ENCODE measurements at places on chromosomes 11 and 22.

- no peak for DNase-seq
These were observed 12.3 kb upstream of the TUB start for GRCh38 chr11:8068605-8069221.

DNA sequence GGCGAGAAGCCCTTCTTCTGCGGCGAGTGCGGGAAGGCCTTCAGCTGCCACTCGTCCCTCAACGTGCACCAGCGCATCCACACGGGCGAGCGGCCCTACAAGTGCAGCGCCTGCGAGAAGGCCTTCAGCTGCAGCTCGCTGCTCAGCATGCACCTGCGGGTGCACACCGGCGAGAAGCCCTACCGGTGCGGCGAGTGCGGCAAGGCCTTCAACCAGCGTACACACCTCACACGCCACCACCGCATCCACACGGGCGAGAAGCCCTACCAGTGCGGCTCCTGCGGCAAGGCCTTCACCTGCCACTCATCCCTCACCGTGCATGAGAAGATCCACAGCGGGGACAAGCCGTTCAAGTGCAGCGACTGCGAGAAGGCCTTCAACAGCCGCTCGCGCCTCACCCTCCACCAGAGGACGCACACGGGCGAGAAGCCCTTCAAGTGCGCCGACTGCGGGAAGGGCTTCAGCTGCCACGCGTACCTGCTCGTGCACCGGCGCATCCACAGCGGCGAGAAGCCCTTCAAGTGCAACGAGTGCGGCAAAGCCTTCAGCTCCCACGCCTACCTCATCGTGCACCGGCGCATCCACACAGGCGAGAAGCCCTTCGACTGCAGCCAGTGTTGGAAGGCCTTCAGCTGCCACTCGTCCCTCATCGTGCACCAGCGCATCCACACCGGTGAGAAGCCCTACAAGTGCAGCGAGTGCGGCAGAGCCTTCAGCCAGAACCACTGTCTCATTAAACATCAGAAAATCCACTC, 12.2 kb downstream of the ZNF74 start:
- DNase-seq, result no peak

DNA sequence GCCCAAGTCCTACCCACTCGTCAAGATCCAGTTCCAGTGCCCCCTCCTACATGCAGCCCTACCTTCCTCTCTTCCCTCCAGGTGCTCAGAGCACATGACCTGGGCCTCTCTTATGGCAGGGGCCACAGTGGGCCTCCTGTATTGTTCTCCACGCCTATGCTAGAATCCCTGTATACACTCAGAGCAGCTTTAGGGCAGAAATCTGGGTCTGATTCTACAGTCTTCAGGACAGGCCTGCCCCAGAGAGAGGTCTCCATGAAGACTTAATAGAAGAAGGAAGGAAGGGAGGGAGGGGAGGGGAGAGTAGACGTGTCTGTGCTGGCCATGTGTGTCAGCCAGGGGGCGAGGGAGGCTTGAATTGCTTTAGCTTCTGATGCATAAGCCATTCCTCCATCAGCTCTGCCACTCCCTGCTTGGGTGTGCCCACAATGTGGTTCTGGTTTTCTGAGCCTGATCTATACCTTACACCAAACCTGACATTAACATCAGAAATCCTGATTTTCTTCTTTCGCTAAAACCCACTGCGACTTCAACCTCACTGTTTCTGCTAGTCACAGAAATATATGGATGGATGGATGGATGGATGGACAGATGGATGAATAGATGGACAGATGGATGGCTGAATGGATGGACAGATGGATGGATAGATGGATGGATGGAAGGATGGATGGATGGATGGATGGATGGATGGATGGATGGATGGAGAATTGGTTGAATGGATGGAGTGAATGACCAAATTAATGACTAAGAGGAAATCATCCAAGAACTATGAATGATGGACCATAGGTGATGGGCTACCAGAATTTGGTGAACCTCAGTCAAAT, 56.6 kb upstream of the PRDM11 start:
- no peak for DNase-seq

DNA sequence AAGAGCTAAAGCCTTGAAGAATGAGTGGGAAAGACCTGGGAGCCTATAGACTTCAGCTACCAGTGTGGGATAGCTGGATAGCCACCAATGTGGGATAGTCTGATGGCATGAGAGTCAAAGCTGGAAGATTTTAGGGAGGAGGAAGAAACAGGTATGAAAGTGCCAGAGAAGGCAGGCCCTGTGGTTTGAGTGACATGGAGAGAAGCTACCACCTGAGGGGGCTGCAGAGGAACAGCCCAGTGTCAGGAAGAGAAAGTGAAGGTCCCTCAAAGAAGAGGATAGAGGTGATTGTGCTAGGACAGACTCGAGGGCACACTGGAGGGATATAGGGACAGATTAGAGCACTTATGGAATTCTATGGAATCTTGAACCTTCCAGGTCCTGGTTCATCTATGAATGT, 23.1 kb upstream of the PAX6 start:
- no peak for DNase-seq

- no peak for DNase-seq
These were observed 499 bp downstream of the ATL3 start for GRCh38 chr11:63670433-63671321.

GRCh38 chr11:35144136-35144741, 5.3 kb downstream of the CD44 start:
- no peak for DNase-seq

DNA sequence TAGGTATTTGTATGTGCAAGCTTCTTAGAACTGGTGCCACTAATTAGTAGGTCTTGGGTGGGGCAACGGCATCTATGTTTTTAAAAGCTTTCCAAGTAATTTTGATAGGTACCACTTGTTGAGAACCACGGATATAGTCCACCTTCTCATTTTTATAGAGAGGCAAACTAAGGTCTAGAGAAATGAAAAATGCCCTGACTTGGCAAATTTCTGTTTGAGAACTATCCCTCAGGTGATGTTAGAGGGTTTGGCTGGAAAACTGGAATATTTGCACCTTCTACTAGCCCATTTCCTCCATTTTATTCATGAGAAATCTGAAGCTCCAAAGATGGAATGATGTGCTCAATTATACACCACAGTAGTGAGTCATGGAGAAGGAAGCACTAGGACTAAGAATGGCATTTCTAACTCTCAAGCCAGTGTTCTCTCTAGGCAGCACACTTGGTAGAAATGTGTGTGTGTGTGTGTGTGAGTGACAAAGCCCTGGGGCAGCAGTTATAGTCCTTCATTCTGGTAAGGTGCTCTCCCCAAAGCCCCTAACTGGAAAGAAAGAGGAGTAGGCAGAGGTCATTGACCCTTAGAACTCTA, 1.8 kb upstream of the TMEM86A start:
- DNase-seq, result no peak

DNA sequence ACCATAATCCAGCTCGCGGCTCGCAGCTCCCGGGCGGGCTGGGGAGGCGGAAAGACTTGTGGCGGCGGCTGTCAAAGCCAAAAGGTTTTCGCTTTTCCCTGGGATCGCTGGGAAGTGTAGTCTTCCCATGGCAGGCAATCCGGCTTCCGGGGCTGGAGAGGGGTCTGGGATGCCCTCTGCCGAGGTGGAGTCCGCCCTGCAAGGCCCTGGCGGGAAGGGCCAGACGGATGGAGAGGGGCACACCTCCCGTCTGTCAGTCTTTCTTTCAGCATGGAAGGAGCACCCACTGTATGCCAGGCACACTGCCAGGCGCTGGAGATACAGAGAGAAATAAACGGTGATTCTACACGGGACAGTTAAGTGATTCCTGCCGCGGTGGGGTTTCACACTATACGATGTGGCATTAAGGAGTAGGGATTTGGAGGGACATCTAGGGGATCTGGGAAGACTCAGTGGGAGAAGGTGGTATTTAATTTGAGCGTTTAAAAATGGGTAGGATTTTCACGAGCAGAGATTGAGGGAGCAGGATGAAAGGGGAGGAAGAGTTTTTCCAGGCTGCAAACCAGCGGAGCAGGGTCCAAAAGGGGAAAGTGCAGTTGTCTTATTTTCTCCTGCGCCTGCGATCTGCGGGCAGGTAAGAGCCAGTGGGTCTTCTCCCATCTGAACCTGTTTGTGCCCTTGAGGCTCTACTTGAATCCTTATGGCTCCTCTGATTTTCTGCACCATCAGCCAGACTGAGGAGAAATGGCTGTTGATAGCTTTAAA, at the start of gene BACE1:
Gene BACE1 (minus strand): TSS at position 60 of the 765 bp plus-strand sequence. CDS start 461 bp downstream, outside the sequence.
- DNase-seq, result no peak

DNA sequence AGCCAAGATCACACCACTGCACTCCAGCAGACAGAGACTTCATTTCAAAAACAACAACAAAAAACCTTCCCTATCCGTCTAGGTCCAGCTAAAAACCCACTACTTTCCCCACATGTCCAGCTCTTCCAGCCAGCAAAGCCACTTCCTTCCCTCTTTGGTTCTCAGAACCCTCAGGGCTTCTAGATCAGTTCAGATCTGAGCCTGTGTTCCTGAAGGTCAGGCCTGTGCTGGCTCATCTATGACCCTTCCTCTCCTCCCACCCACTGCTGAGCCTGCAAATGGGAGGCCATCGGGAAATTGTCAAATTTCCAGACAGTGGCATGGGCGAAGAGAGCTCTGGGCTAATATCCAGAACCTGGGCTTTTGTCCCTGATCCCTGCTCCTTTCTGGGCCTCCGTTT, 37.8 kb downstream of the SLCO2B1 start:
- DNase-seq, result no peak

DNA sequence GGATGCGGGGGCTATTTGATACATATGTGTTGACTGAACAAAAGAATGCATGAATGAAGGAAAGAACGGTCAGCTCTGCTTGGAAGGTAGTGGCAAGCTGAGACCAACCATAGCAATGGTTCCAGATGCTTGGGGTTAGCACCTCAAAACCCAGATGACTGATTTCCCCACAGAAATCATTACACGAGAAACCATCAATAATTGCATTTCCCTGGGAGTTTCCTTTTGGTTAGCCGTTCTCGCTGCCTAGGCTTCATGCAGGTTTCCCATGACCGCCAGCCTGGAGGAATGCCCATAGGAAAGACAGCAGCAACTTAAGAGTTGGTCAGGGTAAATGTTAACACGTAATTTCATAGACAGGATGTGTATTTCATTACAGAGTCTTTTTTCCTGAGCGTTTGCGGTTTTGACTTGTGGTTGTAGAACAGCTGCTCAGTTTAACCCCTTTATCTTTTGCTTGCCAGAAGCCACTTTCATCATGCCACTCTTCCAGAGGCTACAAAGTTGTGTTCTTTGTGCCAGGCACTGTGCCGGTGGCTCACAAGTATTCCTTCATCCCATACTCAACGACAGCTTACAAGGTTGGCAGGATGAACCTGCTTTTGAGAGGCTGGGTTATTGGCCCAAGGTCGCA, 2.8 kb downstream of the IL17RA start:
- no peak for DNase-seq

DNA sequence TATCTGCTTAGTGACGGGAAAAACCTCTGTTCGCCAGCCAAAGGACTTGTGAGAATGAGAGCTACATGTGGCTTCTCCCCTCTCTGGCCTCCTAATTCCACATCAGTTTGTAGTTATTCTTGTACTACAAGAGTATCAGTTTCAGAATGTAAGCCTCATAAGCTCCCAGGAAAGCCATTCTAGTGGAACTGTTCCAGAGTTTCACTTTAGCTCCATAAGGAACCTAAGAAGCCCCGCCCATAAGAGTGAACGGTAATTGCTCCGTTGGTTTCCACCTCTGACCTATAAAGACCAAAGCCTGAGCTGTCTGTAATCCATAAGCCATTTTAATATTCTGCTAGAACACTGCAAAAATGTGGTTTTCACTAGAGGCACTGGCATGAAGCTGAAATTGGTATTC, 53.0 kb downstream of the SIK3 start:
- DNase-seq, result no peak

DNA sequence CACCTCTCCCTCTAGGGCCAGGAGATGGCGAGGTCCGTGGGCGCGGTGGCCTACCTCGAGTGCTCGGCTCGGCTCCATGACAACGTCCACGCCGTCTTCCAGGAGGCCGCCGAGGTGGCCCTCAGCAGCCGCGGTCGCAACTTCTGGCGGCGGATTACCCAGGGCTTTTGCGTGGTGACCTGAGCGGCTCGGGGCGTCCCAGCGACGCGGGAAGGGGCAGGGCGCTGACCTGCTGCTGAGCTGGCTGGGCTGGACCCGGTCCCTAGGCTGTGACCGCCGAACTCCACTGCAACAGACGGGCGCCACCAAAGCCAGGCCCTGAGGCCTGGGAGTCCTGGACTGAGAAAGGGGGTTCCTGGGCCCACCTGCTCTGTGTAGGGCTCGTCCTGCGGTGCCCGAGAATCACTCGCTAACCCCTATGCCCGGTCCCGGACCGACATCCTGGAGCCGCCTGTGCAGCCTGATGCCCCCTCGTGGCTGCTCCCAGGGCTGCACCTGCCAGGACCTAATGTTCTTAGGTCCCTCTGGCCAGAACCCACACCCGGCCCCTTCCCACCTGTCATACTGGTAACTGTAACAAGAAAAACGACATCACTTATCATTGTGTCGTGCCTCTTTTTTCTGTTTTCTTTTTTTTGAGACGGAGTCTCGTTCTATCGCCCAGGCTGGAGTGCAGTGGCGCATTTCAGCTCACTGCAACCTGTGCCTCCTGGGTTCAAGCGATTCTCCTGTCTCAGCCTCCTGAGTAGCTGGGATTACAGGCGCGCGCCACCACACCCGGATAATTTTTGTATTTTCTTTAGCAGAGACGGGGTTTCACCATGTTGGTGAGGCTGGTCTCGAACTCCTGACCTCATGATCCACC, 15.0 kb downstream of the RHOD start:
- peak; percentile 54 for DNase-seq

- no peak for DNase-seq
These were observed 628.7 kb downstream of the NTM start for GRCh38 chr11:131999084-131999483.

DNA sequence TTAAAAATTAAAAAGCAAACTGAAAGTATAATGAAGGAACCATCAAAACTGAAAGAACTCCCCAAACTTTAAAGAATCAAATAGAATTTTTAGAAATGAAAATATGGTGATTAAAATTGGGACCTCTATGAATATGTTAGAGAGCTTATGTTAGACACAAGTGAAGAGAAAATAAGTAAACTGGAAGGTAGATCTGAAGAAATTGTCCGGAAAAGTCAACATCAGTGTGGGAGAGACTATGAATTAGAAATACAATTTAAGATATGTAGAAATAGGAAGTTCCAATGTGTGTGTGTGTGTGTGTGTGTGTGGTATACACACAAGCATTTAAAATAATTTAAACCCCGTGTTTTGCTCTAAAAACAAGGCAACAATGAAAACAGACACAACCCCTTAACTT, 4.9 kb upstream of the OR8B4 start:
- no peak for DNase-seq

GRCh38 chr11:206526-207207, 532 bp downstream of the BET1L start:
- no peak for DNase-seq

GRCh38 chr11:12161603-12162350, 51.4 kb downstream of the MICAL2 start:
- DNase-seq, result no peak

DNA sequence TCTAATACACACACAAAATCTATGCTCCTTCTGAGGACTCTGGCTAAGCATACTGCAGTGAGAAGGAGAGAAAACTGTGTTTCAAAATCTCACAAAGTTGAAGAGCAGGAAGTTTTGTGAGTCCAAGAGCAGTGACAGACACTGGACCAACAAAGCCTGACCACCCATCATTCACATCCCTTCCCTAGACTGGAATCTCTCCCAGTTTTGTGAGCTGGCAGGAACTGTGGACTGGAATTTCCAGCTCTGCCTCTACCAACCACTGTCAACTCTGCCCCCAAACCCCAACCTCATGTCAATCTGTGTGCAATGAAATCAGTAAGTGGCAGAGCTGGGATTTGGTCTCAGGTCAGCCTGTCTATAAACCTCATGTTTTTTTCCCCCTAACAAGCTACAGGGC, 112.6 kb downstream of the ARL14EP start:
- DNase-seq, result no peak

GRCh38 chr11:111539426-111540113, 950 bp upstream of the LAYN start:
- no peak for DNase-seq
